C1 segment of cervical spinal cord (tissue), 14 donors: ENCODE measurements at places on chromosomes 13 and 19.
A peak's percentile ranks its signal among the peaks of the same experiment; 100 is the strongest.

GRCh38 chr13:20272104-20272503 is 40.0 kb upstream of the GJB6 start:
- DNase-seq: no peak

DNA sequence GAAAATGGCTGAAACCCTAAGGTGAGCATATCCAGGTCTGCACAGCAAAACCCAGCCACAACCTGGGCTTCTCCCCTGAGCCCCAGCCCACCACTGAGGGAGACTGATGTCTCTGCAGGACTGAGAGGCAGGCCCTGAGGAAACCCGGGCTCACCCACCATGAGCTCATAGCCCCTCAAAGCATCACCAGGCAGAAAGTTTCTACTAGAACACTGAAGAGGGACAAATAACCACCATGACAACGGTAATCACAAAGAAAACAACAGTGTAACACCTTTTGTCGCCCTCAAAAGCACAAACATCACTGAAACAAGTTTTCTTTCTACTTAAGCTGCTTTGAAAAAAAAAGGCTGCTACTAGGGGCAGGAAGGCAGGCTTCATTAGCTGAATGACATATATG is 29.8 kb downstream of the TSHZ3 start:
- DNase-seq: no peak

GRCh38 chr13:86960876-86961275 is 710.3 kb upstream of the SLITRK5 start:
- DNase-seq: no peak

- peak; percentile 28 for DNase-seq
Measured at GRCh38 chr19:19064098-19064722, 416 bp downstream of the SLC25A42 start.

DNA sequence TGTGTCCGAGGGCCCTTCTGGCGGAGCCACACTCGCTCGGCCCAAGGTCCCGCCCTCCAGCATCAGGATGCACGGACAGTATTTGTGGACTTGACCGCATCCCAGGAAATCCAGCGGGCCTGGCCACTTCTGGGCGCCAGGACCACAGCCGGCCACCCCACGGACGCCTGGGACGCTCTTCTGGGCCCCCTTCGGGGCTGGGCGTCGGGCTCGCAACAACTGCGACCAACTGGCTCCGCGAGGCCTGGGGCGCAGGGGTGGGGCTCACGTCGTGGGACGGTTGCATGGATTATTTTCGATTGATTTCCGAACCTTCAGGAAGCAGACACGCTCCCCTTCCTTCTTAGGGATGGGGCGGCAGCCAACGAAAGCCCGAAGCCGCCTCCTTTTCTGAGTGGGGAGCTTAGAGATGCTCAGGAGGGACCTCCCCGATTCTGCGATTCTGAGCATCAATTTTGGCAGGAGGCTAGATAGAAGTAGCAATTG is 521 bp upstream of the NUP58 start:
- peak; percentile 32 for DNase-seq

- no peak for DNase-seq
Measured at GRCh38 chr13:98214008-98214643, 37.1 kb upstream of the RNF113B start.

GRCh38 chr19:48192750-48193149 is 22.3 kb downstream of the ZSWIM9 start:
- no peak for DNase-seq

DNA sequence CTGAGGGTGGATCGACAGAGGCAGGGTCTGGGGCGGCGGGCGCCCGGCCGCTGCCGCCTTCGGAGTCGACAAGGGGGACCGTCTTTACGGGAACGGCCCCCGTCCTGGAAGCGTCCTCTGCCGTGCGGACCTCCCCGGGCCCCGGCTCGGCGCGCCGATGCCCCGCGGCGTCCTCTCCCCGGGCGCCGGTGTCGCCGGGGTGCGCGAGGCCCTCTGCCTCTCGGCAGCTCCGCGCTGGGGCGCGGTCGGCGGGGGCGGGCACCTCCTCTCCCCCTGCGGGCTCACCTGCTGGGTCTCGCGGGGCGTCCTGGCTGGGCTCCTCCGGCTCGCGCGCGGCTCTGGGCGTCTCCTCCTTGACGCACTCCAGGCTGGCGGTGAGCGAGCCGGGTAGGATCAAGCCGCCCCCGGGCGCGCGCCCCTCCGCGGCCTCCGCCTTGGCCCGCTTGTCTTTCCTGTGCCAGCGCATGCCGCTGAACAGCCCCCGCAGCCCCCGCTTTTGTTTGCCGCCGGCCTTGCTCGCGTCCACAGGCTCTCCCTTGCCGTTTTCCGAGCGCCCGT is 1.5 kb downstream of the AMER2 start:
- DNase-seq: no peak

DNA sequence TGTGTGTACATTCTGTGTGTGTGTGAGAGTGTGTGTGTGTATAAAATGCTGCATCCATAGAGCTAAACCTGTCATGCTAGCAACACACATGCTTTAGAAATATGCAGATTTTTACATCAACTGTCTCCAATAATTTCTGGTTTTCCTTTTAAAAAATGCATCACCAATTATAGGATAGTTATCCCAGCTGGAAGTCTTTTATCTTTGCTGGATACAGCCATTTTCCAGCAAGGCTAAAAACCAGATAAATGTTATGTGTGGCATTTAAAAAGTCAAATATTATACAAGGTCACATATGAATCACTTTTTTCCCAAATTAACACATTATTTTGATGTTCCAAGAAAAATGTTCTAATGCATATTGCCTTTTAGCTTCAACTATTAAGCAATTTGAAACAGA is 202.0 kb upstream of the IPO5 start:
- no peak for DNase-seq

DNA sequence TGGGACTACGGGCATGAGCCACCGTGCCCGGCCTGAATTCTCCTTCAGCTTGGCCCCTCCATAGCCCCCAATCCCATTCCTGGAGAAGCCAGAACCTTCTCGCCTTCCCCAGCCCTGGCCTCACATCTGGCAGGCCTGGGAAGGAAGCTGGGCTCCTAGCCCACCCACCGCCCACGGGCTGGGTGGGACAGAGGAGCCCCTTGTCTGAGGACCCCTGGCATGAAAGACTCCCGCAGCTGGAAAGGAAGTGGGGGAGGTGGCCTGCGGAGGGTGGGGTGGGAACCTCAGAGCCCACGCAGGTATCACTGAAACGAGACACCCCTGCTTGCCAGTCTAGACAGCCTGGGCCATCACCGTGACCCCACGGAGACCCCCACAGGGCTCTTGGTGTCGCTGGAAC is 7.7 kb upstream of the NANOS3 start:
- DNase-seq: no peak
